ENCODE measurements at places on chromosomes 6 and 20.
A peak's percentile ranks its signal among the peaks of the same experiment; 100 is the strongest.

DNA sequence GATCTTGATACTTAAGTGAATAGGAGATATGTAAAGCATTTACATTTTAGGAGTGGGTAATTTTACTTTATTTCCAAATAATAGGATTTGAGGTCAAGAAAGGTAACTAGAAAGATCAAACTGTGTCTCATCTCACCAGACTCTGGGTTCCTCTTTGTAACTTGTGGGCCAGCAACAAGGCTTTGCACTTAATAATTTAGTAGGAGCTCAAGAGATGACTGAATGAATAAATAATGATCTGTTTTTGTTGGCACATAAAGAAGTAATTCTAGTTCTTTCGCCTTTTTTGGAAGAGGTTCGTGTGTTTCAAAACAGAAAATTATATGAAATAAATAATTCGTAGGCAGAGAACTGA, 67.4 kb upstream of the FABP7 start:
- no peak for DNase-seq

GRCh38 chr6:70672549-70672948, 4.9 kb downstream of the SMAP1 start:
- DNase-seq: no peak

DNA sequence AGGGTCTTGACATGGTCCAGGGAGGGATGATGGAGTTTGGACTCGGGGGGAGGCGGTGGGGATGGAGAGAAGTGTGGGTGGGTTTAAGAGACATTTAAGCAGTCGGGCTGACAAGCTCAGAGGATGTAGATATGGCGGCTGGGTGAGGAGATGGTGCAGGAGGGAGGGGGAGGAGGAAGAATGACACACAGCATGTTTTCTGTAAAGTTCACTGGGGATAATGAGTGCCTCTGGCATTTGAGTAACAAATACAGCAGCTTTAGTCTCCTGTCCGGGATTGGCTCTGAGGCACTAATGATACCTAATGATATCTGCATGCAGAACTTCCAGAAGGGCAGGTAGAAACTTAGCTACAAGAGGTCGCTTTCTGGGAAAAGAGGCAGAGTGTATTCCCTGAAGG, 107.8 kb downstream of the DHX35 start:
- DNase-seq: no peak

DNA sequence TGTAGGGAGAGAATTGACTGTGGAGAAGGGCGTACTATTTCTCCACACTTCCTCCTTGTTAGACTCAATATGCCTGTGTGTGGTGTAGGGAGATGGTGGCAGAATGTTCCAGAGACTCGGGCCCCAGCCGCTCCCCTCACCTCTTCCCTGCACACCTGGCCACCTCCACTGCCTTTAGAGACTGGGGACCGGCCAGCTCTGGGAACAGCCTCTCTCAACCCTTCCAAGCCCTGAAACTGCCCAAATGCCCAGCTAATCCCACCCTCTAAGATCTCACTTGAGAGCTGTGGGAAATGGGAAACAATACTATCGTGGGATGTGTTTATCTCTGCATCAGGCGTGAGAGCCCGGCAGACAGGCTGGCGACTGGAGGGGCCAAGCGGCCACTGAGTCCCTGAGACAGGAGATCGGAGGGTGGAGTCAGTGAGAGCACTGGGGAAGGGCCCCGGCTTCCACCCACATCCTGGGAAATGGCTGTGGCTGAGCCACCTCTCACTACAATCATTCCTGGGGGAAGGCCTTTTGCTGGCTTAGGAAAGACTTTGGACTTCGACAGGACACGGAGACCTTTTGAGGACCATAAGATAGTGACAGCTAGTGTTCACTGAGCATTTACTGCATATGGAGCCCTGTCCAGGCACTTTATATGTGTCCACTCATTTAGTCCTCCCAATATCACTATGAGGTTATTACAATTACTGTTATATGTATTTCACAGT, 31.0 kb upstream of the MRPS18A start:
- no peak for DNase-seq

DNA sequence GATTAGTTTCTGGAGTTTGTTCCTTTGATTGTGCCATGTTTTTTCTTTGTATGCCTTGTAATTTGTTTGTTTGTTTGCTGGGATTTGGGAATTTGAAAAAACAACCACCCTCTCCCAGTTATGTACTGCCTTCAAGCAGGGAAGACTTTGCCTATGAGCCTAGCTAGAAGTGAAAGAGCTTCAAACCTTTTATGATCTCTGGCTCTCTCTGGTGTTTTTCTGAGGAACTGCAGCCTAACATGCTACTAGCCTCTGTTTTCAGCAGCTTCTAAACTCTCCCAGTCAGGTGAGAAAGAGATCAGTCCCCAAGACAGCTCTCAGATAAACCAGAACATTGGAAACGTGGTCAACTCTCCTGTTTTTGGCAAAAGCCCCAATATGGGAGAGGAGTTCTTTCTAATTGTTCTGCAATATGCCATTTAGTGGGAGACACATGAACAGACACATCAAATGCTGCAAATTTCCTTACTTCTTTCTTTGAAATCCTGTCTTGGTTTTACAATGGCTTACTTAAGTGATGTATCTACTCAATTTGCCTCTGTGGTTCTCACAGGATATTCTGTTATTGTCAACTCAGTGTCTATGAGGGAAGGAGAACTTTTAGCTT, 58.9 kb upstream of the SERINC1 start:
- DNase-seq: peak; percentile 59

- no peak for DNase-seq
Observed at GRCh38 chr6:43014434-43014909, 423 bp downstream of the KLHDC3 start.

DNA sequence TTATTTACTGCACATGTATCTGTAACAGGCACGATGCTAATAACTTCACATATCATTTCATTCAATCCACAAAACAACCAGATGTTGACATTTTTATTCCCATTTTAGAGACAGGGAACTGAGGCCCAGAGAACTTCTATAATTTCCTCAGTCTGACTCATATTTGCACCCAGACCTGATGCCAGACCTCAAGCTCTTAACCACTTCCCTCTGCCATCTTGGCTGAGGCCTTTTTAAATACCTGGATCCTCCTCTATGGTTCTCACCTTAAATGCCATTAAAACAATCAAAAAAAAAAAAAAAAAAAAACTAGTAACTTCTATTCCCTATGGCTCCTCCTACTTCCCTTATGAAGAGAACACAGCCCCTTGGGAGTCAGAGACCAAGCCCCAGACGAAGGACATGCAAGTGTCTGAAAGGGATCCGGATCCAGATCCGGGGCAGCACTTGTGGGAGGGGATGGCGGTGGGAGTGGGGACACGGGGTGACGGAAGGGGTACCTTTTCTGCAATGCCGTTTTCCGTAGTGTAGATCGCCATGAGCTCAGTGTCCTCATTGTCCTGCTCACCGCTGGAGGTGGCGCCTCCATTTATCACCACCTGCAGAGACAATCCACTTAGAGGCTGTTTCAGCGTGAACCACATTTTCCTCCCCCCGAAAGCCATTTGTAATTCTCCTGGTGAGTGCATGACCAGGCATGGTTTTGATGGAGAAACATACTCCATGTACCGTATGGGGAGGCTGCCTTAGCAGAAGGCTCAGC, 88.7 kb downstream of the SLC23A2 start:
- no peak for DNase-seq

DNA sequence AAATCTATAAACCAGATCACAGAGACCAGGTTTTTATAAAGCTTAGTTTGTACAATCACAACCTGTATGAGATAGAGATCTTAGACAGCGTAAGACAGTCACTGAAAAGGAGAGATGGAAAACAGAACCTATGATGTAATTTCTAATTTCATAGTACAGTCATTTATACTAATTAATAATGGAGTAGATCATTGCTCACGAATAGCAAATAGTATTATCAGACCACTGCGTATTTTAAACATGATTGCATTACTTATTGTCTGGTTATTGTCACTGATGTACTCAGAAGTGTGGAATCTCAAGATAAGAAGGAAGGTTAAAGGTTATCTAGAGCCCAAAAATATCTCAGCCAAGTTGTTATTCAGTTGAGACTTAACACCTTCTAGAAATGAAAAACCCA, 115.6 kb downstream of the KHDC1L start:
- no peak for DNase-seq

DNA sequence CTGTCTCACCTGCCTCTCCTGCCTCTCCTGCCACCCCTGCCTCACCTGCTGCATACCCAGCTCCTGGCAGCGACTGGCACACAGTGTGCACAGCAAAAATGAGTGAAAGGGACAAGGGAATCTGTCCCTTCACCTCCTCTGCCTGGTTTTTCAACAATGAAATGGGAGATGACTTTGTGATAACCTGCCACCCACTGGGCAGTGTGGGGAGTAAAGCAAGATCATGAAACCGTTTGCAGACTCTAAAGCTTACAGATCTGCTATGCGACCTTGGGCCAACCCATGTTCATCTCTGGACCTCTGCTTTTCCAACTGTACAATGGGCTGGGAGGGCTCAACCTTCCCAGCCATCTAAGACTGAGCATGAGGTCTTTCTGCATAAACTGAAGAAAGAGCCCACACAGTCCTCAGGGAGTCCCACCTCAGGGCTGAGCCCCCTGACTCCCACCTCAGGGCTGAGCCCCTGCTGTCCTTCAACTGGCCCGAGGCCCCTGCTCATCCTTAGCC, 81.1 kb downstream of the RIPOR3 start:
- DNase-seq: no peak
